ENCODE measurements at places on chromosomes 7 and 10.
A peak's percentile ranks its signal among the peaks of the same experiment; 100 is the strongest.

GRCh38 chr10:89470628-89471027 lies 56.3 kb downstream of the IFIT5 start:
- no peak for DNase-seq

GRCh38 chr10:71242622-71243009 lies 30.2 kb downstream of the UNC5B start:
- DNase-seq: no peak

- no peak for DNase-seq
Measured at GRCh38 chr7:55239406-55239805, 125.7 kb upstream of the LANCL2 start.

GRCh38 chr10:25506821-25507335 lies 332.1 kb downstream of the GPR158 start:
- no peak for DNase-seq

GRCh38 chr7:1033546-1034145 lies 10.7 kb upstream of the GPR146 start:
- DNase-seq: no peak

- peak; percentile 86 for DNase-seq
Measured at GRCh38 chr7:149854611-149855360, 16.6 kb downstream of the ZNF862 start.

DNA sequence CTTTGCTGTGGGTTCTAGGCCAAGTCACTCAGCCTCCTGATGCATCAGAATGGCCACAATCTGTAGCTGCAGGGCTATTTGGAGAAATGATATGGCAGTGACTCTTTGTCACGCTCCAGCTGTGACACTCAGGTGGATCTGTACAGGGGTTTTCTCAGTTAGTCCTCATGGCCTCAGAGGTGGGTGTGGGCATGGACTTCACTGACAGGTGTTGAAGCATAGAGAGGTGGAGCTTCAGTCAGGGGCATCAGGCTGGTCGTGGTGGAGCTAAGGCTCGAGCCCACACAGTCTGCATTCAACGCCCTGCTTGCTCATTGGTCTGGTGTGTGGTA lies 21.2 kb downstream of the PALD1 start:
- no peak for DNase-seq

DNA sequence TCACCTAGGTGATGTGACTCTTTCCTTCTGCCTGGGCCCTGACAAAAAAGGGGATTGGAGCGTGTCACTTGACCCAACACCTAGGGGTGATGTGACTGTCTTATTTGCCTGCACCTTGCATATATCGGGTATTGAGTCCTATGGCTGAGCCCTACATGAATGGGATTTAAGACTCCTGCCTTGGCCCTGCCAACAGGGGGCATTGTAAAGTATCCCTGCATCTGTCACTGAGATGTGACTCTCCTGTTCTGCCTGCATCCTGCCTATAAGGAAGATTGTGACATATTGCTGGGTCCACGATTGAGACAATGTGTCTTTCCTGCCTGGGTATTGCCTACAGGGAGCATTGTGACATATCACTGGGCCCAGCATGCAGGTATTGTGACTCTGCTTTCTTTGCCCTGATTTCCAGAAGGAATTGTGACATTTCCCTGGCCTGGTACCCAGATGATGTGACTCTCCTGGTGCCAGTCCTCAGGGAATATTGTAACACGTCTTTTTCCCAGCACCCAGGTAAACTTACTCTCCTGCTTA lies 14.2 kb upstream of the ZNF107 start:
- no peak for DNase-seq

DNA sequence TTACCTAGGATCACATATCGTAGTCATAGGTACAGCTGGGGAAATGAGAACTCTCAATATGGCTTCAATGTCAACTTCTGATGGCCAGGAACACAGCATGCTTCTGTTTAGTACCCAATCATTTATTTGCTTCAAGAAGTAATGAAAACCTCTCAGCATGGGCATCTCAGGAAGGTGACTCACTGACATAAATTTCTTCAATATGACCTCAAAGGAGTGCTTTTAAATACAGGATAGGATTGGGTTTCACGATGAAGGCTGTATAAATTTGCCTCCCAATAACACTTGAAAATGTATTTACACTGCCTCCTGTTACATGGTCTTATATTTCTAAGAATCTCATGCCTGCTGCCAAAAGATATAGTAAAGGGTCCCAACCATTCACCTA lies 15.1 kb downstream of the ITGA8 start:
- no peak for DNase-seq

- no peak for DNase-seq
Measured at GRCh38 chr7:1049801-1050200, 5.5 kb downstream of the GPR146 start.

- no peak for DNase-seq
Measured at GRCh38 chr10:126972635-126973414, 67.6 kb downstream of the DOCK1 start.

GRCh38 chr10:119776536-119776935 lies 50.7 kb downstream of the INPP5F start:
- no peak for DNase-seq

GRCh38 chr7:44278451-44279161 lies 46.8 kb downstream of the CAMK2B start:
- DNase-seq: peak; percentile 56

DNA sequence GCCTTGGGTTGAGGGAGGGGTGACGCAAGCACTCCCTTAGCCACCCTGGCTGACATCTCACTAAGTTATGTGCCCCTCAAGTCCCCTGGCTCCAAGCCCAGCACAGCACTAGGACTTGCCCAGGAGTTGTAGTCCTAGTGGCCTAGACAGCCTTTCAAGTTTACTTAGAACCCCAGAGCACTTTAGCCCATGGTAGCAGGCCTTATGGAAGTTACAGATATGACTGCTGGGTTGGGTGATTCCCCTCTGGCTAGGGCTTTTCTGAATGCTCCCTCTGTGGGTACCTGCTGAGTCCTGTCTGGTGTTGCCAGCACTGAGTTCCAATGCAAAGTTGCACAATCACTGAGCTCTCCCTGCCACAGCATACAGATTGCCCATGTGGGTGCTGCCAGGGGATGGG lies 83.2 kb downstream of the AHCYL2 start:
- no peak for DNase-seq

GRCh38 chr10:3757638-3758490 lies 27.1 kb downstream of the KLF6 start:
- DNase-seq: no peak

GRCh38 chr10:44946205-44946604 lies 13.4 kb upstream of the RASSF4 start:
- no peak for DNase-seq

GRCh38 chr7:6380310-6381095 lies 67.3 kb downstream of the DAGLB start:
- DNase-seq: no peak

DNA sequence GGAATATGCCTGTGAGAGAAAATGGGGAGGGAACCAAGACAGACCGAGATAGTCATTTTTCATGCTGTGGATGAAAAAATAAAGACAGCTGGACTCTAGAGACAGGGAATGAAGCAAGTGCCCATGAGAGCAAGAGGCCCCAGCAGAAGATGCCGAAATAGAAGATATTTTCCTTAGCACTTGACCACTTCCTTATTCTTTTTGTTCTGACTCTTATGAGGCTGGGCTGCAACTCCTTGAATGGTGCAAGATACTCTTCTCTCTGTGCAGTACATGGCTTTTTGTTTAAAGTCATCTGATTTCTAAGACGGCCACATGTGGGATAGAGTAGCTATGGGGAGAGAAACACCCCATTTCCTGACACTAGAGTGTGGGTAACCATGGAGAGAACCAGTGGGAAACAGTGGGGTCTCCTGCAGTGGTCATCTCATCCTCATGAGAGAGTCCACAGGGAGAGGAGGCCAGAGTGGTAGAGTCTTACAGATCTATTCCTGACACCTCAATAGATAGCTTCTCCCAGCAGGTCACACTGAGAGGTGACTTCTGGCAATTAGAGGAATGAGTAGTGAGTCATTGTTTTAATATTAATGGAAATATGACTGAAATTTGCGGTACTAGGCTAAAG lies 18.0 kb upstream of the VCL start:
- DNase-seq: no peak

- no peak for DNase-seq
Measured at GRCh38 chr10:112565434-112566053, 118.5 kb downstream of the VTI1A start.

GRCh38 chr7:47543056-47543455 lies 38.9 kb downstream of the TNS3 start:
- no peak for DNase-seq

GRCh38 chr7:31074120-31074383 lies 21.9 kb downstream of the ADCYAP1R1 start:
- peak; percentile 71 for DNase-seq

- DNase-seq: no peak
Measured at GRCh38 chr10:7048061-7048460, 362.8 kb downstream of the SFMBT2 start.

DNA sequence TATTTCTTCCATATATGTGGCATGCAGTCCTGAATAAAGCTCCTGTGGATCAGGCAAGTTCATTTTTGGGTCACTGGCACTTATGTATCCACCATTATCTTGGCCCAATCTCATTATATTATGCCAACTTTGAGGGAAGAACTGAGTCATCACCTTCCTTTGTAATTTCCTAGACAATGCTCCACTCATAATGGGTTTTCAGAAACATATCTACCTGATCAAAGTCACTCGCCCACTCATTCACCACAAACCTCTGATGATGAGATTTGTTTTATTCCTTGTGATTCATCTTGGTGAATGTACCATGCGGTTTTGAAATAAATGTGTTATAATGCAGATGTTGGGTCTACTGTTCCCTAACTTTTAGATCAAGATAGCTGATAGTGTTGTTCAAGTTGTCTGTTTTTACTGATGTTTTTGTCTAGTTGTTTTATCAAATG lies 525.8 kb downstream of the KIF20B start:
- no peak for DNase-seq

DNA sequence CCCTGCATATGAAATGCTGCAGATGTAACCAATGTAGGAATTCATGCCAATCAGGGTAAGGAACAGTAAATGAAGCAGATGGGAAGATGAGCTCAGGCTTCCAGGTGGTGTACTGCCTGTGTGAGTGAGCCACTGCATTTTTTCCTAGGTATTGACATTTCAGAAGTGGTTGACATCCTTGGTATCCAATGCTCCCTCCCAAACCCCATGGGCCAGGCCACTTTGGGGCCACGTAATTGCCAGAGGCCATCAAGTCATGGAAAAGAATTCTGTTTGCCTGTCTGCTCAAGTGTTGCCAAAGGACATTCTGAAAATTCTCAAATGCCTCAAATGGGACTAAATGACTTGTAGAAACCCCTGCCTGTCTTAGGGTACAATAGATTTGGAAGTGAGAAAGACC lies 384.6 kb downstream of the GATA3 start:
- no peak for DNase-seq

GRCh38 chr7:108454674-108455550 lies 1.3 kb downstream of the NRCAM start:
- no peak for DNase-seq

- no peak for DNase-seq
Measured at GRCh38 chr7:5436003-5436678, 12.5 kb upstream of the TNRC18 start.

- DNase-seq: no peak
Measured at GRCh38 chr7:101882005-101882421, 64.6 kb downstream of the CUX1 start.

GRCh38 chr7:98998821-98999725 lies 120.7 kb downstream of the TRRAP start:
- no peak for DNase-seq

DNA sequence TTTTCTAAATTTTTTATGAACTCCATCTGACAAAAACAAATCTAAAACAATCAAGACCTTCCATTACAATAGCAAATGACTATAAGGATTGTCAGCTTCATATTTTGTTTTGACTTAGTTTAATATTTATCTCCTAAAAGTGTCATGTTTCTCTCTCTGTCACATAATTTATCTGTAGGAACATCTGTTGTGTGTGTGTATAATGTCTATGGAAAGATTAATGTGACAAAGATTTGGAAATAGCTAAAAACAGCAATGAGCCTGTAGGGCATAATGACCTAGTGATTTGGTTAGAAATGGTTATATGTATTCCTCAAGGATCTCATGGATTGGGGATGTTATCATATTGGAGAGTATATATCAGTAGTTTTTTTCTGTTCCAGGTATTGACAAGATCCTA lies 69.6 kb upstream of the MDFIC start:
- no peak for DNase-seq

GRCh38 chr7:78254726-78255055 lies 456.1 kb downstream of the PHTF2 start:
- no peak for DNase-seq

DNA sequence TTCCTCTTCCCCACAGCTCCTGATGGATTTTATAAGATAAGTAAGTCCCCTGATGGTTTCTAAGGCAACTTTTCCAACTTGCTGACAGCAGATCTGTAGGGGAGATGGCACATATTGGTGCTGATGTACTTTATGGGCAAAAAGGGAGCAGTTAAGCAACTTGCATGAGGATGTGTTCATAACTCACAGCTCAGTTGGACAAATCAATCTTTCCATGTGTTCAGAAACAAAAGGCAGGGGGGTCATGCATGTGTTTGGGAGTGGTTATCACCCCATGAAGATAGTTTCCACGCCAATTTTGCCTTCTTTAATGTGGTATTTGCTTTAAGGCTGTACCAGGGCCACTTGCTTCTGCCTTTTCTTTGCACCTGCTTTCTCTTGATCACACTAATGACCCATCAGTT lies 6.1 kb downstream of the RBM20 start:
- DNase-seq: no peak

GRCh38 chr7:94630855-94631254 lies 25.1 kb downstream of the SGCE start:
- DNase-seq: no peak

DNA sequence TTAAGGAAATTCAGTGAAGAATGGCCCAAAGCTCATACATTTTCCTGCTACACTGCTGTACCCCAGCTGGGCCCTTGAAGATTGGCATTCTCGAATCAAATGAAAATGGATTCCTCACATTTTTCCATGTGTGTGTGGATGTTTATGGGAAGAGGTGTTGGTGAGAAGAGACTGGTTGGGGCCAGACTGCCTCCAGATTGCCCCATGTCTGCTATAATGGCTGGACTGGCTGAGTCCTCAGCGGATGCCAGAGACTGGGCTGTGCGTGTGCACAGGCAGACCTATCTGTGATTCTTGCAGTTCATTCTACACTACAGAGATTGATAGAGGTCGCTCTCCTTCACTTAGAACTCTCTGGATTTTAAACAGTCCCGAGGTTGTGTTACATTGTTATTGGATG lies 183.6 kb upstream of the GDF10 start:
- no peak for DNase-seq

GRCh38 chr7:42395607-42396006 lies 158.6 kb upstream of the GLI3 start:
- no peak for DNase-seq

GRCh38 chr7:133412942-133413341 lies 160.1 kb downstream of the EXOC4 start:
- DNase-seq: no peak

Data from sigmoid colon (tissue), 7 donors.